ENCODE measurements at places on chromosomes 3 and 15. TPM values are rescaled to one million over a fixed set of nuclear protein-coding genes. Genes with fewer than 3 reads are reported as not detected.

The ITPKA gene
- polyA plus RNA-seq: 2.0 TPM

The GOLIM4 gene
- 63.2 TPM for polyA plus RNA-seq

The RGMA gene
- 356 TPM for polyA plus RNA-seq

The ACSBG1 gene
- polyA plus RNA-seq: 43.0 TPM

The TTLL13 gene
- 0.30 TPM for polyA plus RNA-seq

The EHHADH gene
- 4.1 TPM for polyA plus RNA-seq

The PFN2 gene
- polyA plus RNA-seq: 719 TPM

The CYP8B1 gene
- 0.08 TPM for polyA plus RNA-seq
